Activated CD4-positive, CD25-positive, alpha-beta regulatory T cell treated with anti-CD3 and anti-CD28 coated beads, Interleukin-2, amount 50 U/mL, for 72 hours (primary cell): ENCODE measurements at places on chromosomes 12 and 14.

DNA sequence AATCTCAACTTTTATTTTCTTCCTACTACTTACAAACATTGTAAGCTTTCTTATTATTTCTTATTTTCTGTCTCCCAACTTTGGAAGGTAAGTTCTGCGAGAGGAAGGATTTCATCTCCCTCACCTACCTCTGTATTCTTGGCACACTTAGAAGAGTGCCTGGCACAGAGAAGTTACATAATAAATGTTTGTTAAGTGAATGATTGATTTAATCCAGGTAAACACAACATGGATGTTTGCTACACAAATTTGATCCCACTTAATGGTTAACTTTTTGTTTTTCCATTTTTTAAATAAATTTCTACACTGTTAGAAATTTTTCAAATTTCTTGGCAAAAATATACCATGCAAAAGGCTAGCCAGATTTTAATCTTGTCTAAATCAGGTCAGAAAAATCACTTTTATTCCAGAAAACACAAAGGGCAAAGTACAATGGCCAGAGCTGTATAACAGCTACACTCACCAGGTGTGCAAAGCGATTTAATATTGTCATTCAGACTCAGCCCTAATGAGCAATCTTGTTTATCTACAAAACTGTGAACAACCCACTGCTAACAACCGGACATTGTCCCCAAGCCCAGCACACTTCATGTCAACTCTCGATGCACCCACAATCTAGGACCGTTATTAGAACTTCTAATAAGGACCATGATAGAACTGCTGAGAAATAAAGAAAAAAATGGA is 222.1 kb upstream of the EEA1 start:
- DNase-seq = no peak

DNA sequence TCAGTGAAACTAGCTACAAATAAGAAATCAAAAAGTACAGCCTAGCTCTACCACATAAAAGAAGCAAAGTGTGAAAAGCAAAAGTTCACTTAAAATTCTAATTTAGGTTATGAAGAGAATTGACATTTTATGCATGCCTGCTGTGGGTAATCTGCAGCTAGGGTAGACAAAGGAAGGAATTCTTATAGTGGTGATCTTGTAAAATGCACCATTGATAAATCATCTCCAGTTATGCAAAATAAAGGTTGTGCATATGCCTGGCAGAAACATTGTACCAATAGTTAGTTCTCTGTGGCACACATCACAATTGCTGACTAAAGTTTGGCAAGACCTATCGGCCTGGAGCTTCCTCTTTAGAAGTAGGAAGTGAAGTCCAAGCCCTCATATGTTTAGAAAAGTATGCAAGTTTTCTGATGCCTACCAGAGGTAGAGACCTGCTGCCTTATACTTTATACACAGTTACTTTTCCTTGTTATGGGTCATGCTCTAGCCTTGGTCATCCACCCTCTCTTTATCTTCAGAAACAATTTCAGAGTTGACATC is 78.3 kb downstream of the TSHR start:
- no peak for DNase-seq

GRCh38 chr12:51098611-51099010 is 15.2 kb upstream of the CSRNP2 start:
- DNase-seq = no peak

GRCh38 chr12:113249546-113249945 is 28.3 kb downstream of the TPCN1 start:
- no peak for DNase-seq

DNA sequence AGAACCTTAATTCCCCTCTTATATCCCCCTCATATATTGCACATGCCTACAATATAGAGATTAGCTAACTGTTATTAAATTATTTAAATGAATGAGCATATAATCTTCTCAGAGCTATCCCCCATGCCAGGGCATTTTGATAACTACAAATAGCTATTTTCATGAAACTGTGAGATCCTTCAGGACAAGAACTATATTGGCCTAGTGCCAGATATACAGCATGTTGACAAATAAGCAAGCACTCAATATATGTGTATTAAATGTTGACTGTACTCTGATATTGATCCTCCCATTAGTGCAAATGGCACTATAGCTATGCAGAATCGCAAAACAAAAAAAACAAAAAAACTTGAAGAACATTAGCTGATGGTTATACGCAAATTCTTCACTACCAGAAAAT is 134.1 kb upstream of the OTX2 start:
- no peak for DNase-seq

DNA sequence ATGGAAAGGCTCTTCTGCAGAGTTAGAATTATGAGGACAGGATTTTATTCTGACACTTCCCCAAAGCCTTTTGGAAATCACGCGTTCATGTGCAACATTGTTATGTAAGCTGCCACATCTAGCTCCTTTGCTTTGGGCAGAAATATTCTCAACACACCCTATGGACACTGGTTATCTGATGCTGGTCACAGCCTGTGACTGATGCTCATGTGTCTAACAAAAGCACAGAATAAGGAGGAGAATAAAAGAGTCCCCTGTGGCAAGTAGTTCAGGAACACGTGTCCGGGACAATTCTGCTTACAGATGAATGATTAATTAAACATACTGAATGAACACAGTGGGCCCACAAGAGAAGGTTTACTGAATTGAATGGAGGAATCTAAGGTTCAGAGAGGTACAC is 22.1 kb downstream of the FOXN3 start:
- DNase-seq = no peak

DNA sequence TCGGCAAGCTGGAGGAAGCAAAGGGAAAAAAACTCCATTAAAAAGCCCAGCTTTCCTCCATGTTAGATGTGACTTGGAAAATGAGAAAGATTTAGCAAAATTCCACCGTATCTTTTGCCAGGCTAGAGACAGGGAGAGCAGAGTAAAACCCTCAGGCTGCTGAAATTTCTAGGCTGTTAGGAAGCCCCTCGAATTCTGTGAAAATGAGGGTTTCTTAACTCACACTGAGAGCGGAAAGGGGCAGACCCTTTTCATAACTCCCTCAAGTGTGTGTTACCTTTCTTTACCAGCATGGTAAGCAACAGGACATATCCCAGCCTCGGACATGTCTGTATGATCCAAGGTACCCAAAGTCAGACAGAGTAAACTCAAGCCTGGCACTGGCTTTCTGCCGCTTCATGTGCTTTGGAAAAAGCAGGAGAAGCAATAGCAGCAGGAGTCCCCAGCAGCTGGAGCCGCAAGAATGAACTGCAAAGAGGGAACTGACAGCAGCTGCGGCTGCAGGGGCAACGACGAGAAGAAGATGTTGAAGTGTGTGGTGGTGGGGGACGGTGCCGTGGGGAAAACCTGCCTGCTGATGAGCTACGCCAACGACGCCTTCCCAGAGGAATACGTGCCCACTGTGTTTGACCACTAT is at the start of gene RHOJ:
Gene RHOJ (plus strand): TSS at position 37 of the 637 bp plus-strand sequence. CDS start 427 bp downstream, at position 464.
- DNase-seq = no peak

DNA sequence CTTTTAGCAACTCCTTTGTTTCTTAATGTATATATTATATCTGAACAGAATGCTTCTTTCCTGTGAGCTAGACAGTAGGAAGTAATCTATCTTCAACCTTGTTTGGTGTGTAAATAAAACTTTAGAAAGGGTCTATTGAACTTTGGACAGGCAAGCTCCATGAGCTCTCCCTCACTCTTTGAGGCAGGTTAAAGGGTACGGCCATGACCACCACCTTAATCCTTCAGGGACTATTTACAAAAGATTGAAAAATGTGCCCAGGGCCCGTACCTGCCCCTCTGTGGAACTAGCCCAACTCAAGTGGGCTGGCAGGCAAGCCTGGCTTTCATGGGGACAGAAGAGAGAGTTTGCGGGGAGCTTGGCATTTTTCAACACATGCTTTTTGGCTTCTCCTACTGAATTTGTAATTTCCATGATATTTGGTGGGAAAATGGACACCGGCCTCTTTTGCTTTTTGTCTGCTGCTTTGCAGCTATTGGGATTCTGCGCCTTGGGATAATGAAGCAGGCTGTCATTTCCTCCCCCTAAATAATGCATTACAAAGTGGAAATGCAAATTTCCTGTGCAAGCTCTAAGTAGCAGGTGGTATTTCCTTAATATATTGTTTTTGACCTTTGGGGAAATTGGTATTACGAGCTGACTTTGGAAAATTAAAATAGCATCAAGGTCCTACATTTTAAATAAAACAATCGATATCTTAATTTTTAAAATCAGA is 106.0 kb downstream of the HMGA2 start:
- no peak for DNase-seq

DNA sequence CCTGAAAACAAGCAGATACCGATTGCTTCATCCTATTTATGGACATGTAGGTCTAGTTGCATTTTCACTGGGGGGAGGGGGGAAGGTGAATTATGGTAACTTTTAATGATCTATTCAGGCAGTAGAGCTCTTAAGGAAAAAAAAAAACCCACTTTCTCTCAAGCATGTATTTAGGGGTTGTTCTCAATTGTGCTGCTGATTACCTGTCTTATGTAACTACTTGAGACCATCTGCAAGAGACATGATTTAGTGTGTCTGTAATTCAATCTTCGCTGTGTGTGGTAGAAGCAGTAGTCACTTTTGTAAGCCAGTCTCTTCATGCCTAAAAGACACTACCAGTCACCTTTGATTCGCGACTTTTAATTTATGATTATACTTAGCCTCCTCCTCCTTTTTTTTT is 8.9 kb downstream of the CALM1 start:
- DNase-seq = no peak

DNA sequence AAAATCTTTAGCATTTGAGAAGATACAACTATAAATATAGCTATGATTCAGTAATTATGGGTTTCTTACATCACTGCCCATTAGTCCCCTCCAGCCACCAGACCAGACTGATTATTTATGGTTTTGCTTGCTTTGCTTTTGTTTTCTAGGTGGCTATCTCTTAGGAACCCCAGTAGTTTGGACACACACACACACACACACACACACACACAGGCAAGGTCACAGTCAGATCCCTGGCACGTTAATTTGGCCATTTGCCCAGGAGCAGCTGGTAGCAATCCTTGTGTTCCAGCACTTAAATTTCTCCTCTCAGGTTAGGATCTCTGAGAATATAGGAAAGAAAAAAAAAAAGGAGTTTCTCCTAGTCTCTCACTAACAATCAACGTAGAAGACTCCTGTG is 90.2 kb upstream of the RESF1 start:
- no peak for DNase-seq

DNA sequence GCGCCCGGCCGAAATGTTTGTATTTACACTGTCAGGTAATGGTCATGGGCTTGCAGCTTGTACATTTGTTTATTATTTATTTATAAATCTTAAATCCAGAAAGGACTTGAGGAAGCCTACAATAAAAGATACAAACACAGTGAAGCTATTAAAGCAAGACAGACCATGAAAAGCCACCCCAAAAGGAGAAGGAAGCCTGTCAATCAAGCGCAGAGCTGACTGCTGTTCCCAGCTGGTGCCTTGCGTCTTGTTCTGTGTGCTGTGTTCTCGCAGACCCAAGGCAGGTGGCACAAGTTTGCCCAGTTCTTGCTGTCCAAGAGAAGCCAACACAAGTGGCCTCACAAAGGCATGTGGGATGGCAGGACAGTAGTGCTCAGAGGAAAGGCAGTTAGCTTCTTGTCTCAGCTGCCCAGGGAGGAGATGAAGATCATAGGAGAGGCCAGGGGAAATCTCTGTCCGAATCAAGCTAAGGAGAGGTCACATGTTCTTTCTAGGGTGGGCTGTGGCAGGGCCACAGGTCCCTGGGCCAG is 73.2 kb downstream of the SLC25A47 start:
- DNase-seq = no peak

- no peak for DNase-seq
These were observed 4.9 kb downstream of the TEX52 start for GRCh38 chr12:2851931-2852330.

GRCh38 chr14:26965490-26965889 is 367.7 kb upstream of the NOVA1 start:
- DNase-seq = no peak

DNA sequence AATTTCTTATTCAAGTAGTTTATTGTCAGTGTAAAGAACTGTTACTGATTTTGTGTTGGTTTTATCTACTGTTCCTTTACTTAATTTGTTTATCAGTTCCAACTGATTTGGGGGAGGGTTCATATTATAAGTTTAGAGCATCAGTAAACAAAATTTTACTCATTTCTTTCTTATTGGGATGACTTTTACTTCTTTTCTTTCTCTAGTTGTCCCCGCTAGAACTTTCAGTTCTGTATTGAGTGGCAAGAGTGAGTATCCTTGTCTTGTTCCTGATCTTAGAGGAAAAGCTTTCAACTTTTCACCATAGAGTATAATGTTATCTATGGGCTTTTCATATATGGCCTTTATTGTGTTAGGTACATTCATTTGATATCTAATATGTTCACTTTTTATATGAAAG is 584.1 kb downstream of the LRFN5 start:
- no peak for DNase-seq

DNA sequence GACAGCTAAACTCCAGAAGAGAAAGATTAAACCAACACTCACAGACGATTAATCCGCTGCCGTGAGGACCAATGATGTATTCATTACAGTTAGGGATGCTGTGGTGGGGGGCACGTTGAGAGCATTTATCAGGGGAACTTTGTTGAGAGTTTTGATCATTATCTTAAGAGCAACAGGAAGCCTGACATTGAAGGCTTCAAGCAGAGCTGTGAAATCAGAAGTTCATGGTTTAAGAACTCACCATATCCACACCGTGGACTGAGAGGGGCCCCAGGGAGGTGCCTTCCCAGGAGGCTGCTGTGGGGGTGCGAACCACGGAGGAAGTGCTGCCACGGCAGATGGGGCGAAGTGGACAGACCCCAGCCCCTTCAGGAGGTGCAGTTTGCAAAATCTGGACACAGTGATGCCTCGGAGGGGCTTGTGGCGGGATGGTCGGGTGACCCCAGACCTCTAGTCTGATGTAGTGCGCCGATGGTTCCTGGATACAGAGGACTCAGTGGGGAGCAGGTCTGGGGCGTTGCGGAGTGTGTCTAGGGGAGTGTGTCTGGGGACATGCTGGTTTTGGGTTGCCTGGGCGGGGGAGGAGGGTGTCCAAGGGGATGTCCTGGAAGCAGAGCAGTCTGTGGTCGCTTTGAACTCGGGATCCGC is 73.0 kb downstream of the DIO3 start:
- no peak for DNase-seq

- no peak for DNase-seq
These were observed 21.9 kb upstream of the CDCA4 start for GRCh38 chr14:105042813-105043212.

GRCh38 chr14:23925523-23926075 is 28.0 kb upstream of the DHRS4 start:
- DNase-seq = no peak

- DNase-seq = no peak
These were observed 36.0 kb downstream of the MAP1LC3B2 start for GRCh38 chr12:116595186-116595585.

DNA sequence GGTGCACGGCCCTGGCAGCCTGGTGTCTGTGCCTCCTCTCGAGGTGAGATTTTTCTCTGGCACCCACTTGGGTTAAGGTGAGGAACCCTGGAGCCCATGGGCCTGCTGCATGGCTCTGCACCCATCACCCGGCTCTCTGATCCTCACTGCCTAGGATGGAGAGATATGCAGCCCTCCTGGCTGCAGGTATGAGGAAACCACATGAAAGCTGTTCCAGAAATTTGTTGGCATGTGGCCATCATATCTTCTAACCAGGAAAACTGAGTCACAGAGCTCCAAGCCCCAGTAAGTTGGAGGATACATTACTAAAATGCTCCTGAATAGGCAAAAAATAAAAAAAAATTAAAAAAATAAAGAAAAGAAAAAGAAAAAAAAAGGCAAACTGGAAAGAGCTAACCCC is 39.3 kb upstream of the DDX11 start:
- no peak for DNase-seq

GRCh38 chr14:80549141-80549540 is 337.8 kb upstream of the DIO2 start:
- DNase-seq = no peak

GRCh38 chr12:79121486-79121885 is 256.9 kb downstream of the SYT1 start:
- DNase-seq = no peak
